ENCODE measurements at places on chromosomes 4 and X.

- no peak for DNase-seq
Observed at GRCh38 chr4:139134403-139134802, 42.6 kb downstream of the ELF2 start.

GRCh38 chrX:139290310-139290709, 240.2 kb upstream of the F9 start:
- DNase-seq: peak; percentile 7

DNA sequence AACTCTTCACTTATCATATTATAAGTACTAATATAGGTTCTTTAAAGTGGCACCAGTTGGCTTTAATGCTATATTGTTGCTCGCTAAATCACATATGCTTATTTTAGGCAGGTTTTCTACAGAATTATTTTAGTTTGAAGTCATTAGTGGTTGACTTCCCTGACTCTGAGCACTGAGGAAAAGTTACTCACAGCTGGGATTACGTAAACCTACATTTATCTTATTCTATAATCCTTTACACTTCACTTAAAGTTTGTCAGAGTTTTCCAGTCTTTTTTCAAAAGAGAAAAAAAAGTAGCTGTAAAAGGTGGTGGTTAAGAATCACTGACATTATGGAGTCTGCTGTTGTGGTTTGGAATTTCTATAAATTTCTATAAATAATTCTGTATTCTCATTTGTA, 5.8 kb downstream of the UGT2B4 start:
- DNase-seq: no peak

- no peak for DNase-seq
Observed at GRCh38 chr4:140675599-140676231, 80.5 kb downstream of the TBC1D9 start.

DNA sequence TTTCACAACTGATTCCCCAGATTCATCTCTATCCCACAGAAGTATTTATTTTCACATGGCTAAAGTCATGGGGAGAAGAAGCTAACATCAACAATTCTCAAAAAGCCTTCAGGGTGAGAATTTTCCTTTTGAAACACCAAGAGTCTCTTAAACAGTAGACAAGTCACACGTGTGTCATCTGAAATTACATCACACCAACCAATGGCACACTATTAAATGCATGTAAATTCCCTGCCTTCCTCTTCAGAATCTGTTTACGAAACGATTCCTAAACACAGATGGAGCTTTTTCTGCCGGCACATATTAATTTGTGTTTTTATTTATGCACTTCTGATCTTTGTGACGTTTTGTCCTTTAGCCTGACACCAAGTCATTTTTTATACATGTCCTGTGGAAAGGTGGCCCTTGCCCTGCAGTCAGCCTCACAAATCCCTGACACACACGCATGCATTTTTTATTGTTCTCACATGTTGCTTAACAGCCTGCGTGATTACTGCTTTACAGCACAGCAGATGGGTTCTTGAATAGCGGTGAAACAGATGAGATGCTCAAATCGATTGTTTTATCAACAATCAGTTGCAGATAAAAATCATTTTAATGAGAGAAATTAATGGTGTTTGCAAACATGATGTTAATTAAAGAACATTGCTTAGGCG, 735.9 kb upstream of the TENM3 start:
- DNase-seq: no peak

- DNase-seq: no peak
Observed at GRCh38 chr4:72629540-72629939, 60.5 kb upstream of the ADAMTS3 start.

DNA sequence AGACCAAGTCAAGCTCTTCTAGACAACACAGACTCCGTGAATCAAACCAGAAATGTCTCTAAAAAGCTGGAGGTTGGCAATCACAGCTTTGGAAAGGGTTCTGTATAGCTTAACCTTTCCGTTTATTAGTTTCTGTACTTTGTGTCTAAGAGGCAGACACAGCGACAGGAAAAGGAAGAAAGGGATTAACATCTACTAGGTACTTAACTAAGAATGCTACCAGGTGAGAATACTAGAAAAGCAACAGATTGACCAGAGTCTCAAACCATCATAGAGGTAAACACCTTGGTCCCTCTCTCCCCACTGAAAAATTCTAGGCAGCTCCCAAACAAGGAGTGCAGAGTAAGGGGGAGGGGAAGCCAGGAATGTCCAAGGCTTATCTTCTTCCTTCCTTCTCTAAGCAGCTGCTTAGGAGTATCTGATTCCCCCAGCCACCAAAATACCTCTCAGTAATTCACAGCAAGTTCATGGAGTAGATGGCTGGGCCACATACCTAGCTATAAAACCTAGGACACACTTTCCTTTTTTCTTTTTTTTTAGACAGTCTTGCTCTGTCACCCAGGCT, 80.8 kb downstream of the APBB2 start:
- no peak for DNase-seq

DNA sequence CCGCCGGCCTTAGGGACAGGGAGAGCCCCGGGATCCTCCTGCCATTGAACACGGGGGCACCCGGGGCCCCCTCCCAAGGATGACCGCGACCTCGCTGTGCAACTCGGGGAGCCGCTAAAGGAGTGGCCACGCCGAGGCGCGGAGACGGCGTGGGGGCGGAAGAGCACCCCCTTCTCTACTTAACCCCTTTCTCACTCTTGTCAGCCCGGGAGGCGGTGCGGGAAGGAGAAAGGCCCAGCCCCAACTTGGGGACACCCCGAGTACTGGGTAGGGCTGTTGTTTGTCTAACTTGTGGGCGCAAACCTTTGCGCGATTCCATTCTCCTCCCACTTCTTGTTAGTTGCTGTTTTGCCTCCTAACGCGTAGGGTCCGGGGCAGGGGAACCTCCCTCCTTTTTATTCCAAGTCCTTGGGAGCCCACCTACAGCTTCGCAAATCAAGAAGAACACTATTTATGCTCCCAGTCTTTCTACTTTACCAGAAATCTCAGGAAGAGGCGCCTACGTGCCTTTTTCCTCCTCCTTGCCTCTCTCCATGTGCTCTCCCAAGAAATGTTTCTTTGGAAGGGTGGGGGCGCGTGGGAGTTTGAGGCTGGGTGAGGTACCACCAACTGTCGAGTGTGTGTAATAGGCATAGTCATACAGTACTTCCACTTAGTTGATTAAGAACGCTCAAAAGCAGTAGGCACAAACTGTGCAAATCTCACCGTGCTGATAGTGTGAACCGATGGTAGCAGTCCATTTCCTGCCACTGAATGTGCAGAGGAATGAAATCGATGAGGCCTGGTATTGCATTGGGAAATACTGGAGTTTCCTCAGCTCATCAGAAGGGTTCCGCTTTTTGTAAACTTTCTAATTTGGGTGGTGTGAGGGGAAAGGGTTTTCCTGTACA, 813 bp downstream of the DIAPH2 start:
- peak; percentile 63 for DNase-seq

- peak; percentile 43 for DNase-seq
Observed at GRCh38 chr4:80878218-80878617, 152.3 kb upstream of the BMP3 start.

DNA sequence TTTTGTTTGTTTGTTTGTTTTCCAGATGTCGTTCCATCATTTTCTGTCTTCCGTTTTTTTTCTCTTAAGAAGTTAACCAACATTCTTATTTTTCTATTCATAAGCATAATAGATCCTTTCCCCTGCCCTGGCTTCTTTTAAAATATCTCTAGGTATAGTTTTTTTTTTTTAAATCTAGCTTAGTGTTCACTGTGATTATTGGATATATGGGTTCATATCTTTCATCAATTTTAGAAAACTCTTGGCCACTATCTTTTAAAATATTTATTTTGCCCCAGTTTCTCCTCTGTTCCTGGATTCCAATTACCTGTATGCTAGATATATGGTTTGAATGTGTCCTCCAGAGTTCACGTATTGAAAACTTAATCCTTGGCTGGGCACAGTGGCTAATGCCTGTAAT, 59.6 kb downstream of the GSX2 start:
- no peak for DNase-seq

GRCh38 chr4:129335276-129335675, 239.3 kb downstream of the C4orf33 start:
- DNase-seq: no peak

- peak; percentile 91 for DNase-seq
Observed at GRCh38 chr4:139015269-139015947, at the start of gene NOCT. TSS of gene NOCT (plus strand) at chr4:139015781. CDS start at chr4:139015982, 201 bp downstream.

DNA sequence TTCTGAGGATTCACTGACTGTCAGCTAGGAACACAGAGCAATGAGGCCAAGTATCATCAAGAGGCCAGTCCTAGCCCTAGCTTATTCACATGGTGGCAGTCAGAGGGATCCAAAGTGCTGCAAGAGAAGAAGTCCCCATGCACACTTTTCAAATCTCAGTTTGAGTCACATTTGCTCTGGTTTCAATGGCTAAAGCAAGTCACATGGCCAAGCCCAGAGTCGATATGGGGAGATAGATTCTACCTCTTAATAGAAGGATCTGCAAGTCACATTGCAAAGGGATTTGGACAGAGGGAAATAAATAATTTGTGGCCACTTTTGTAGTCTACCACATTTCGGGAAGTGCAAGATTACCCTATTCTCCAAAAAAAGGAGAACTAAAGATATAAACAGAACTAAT, 3.7 kb upstream of the LCORL start:
- DNase-seq: peak; percentile 64

DNA sequence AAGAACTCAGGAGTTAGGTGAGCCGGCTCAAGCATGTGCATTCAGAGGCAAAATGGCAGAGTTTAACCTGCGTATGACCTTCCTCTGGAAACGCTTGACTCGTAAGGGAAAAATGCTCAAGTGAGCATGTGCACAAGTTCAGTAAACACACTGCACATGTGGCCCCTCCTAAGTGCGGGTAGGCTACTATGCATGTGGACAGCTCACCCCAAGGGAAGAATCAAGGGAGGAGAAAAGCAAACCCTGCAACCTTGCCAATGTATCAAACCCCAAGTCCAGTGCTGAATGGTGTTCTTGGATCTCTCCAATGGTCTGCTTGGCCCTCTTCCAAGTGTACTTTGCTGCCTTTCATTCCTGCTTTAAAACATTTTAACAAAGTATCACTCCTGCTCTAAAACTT, 407.1 kb downstream of the ADAM29 start:
- DNase-seq: no peak

GRCh38 chrX:139898334-139898733, 34.5 kb downstream of the ATP11C start:
- no peak for DNase-seq

GRCh38 chrX:55716937-55717336, 612 bp upstream of the RRAGB start:
- DNase-seq: no peak

- DNase-seq: no peak
Observed at GRCh38 chrX:64977830-64978229, 1.6 kb upstream of the ZC4H2 start.

- DNase-seq: no peak
Observed at GRCh38 chr4:124433044-124433443, 279.5 kb downstream of the ANKRD50 start.

DNA sequence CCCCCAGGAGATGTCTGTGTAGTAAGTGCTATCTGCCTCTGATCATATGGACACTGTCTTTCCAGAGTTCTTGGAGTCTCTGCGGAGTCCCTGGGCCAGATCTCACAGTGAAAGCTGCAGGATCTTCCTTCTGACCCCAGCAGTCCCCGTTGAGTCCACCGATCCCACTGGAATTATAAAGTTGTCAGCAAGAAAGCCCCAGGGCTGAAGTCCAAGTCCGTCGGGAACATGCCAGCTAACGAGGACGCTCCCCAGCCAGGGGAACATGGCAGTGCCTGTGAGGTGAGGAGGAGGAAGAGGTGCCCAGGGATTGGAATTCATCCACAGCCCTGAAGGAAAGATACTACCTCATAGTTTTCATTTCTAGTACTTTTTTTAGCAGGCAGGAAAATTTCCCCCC, 9.3 kb downstream of the ZNF81 start:
- no peak for DNase-seq

DNA sequence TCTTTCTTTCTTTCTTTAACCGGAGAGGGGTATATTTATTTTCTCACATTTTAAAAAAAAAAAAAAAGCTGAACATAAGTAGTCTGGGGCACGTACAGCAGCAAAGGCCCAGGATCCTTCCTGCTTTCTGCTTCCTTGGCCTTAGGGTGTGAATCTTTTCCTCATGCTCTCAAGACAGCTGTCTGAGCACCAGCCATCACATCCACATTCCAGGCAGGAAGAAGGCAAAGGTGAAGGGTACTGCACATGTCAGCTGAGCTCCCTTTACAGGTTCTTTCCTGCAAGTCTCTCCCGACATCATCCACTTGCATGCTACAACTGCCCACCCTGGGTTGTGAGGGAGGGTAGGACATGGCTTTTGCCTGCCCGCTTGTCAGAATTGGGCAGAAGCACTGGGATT, 63.7 kb upstream of the GDPD2 start:
- DNase-seq: no peak

GRCh38 chrX:22534643-22535042, 261.9 kb downstream of the CBLL2 start:
- DNase-seq: no peak

DNA sequence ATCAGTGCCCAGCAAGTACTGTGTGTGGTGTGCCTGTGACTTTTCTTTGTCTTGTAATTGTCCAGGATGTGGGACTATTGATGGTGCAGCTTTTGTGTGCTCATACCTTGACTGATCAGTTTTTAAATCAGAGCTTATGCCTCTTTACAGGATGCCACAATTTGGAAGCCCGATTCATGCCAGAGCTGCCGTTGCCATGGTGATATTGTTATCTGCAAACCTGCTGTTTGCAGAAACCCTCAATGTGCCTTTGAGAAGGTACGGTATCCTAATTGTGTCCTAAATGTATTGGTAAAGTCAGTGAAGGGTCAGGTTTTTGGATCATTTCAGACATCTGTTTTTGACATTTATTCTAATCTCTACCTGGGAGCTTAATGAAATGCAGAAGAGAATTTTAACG, 180.2 kb downstream of the FRAS1 start:
- no peak for DNase-seq

DNA sequence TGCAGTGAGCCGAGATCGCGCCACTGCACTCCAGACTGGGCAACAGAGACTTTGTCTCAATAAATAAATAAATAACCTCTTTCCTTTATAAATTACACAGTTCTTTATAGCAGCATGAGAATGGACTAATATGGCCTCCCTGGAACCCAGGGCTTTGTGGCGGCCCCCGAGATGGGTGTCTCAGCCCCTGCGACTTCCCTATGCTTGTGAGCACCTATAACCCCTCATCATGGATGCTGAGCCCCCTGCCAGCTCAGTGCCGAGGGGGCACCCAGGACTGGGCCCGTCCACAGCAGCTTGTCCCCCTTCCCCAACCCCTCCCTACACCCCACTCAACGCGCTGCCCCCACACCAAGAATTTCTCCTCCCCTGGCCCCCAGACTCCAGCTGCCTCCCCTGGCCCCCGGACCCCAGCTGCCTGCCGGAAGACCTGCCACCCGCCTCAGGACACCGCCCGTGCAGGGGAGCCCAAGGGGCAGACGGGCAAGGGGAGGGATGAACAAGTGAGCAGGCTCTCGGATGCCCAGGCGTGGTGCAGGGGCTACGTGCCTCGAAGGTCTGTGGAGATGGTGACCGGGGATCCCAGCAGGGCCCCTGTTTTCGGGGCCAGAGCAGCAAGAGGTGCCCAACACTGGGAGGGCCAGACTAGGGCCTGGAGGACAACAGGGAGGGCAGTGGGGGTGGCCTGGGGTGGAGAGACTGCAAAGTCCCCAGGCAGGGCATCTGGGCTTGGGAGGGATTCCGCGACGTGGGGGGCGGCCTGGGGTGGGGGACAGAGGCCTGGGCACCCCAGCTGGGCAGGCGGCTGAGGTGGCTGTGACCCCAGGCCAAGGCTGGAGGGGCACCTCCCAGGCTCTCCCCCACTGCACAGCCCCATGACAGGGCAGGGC, 74.0 kb downstream of the FAM53A start:
- no peak for DNase-seq
